ENCODE measurements at places on chromosomes 6 and 20.

- no peak for DNase-seq
Observed at GRCh38 chr6:163400509-163400908, 14.0 kb upstream of the QKI start.

DNA sequence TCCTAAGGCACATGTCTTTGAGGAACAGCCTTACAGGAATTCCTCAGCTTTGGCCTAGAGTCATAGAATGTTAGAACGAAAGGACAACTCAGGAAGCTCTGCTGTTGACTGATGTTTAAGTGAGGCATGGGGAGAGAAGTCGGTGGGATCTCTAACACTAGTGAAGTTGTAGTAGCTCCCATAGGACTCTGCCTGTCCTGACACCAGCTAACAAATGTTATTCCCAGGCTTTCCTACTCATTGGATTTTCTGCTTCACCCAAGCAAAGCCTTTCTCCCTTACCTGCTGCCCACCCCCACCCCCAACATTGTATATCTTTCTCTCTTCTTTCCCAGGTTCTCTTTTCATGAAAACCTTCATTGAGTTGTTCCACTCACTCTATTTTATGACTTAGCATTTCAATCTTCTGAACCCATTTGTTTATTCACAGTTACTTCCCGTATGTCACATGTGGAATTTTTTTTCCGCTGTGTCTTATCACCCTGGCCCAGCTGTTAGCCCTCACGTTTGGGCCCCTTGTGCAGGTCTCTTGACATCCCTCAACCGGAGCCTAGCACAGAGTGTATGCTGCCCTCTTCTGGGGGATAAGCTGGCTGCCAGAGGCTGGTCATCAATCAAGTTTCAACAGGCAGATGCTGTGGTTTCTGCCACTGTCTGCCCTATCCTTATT lies 39.2 kb upstream of the RNF8 start:
- peak; percentile 87 for DNase-seq

GRCh38 chr6:110358553-110359160 lies 508 bp upstream of the METTL24 start:
- no peak for DNase-seq

DNA sequence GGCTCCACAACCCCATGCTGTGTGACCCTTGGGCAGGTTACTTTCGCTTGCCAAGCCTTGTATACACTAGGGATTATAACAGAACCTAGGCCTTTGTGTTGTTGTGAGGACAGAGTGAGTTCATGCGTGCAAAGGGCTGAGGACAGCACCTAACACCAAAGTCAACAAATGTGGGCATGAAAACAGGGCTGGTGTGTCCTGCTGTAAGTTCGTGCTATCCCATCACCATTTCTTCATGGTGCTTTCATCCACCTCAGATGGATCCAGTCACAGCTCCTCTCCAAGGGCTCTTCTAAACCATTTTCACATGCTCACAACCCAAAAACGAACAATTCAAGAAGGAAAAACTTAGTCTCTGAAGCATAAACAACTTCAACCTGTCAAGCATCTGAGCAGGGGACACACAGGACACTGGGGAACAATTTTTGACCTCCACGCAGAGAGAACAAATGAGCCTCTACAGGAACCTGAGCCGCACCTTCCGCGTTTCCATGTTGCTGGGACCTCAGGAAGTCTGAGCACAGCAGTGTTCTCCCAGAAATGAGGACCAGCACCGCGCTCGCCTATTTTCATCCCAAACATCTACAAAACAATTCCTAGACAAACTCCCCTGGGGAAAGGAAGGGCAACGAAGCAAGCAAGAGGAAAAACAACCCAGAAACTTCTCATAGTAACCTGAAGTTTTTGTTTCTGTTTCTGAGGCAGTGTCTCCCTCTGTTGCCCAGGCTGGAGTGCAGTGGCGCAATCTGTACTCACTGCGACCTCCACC lies 3.1 kb downstream of the LRP11 start:
- peak; percentile 76 for DNase-seq

- DNase-seq: no peak
Observed at GRCh38 chr20:42506397-42506796, 683.3 kb downstream of the PTPRT start.

GRCh38 chr6:41315203-41315602 lies 20.2 kb upstream of the NCR2 start:
- no peak for DNase-seq

DNA sequence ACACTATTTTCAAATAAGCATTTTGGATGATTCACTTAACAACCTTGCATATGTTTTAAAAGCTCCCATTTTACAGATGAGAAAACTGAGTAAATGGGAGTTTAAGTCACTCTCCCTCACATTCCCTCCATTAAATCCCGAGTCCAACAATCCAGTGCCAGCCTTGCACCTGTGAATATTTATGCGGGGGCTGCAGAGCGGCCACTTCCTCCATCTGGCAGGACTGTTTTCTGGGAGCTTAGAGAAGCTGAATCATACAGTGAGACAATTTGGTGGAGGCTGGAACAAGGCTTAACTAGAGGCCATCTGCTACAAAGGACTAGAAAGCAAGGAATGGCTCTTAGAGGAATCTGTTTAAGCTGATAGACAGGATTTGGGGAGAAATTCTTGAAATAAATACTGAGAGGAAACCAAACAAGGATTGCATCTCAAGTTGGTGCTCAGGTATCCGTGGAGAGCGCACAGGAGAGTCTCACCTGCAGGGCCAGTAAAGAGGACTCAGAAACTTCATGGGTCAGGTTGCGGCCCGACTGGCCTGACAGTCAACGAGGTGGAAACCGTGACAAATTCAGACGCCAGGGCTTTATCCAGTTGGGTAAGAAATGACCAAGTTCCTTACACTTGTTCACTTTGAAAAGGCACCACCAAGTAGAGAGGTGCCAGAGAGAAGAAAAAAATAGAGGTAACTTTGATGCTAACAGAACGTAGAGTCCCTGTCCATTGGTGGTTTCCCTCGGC lies 478.5 kb downstream of the QKI start:
- no peak for DNase-seq

- DNase-seq: peak; percentile 5
Observed at GRCh38 chr6:36177166-36177565, 19.4 kb upstream of the BRPF3 start.

DNA sequence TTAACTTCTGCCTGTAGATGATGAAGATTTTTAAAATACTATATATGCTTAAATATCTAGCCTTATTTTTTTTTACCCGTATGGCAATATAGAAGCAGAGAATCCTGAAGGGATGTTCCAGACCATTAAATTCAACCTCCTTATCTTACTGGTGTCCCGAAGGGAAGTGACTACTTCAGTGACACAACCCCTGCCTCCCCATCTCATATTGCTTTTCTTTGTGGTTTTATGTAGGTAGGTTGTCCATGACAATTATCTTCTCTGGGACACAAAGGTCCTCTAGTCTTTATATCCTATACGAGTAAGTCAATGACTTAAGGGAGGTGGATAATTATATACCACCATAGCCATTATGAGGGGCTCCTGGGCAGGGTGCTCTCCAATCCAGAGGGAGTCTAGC lies 57.4 kb upstream of the EMILIN3 start:
- DNase-seq: no peak

DNA sequence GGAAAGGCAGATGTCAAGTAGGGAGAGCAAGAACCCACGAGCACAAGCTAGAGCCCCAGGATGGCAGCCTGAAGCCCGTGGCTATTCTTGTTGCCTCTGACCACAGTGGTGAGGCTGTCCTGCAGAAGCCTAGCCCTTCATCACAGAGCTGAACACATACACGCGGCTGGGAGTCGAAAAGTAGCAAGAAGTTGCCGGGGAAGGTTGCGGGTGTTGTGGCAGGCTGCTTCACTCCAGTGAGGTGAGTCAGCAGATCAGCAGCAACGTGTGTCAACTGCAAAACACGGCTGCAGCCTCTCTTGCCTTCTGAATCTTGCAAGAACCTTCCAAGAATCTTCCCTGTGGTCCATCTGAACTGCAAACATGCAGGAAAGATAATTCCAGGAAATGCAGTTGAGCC lies 10.6 kb upstream of the STX16 start:
- peak; percentile 84 for DNase-seq

- peak; percentile 89 for DNase-seq
Observed at GRCh38 chr20:59010995-59011873, 4.2 kb upstream of the CTSZ start.

- DNase-seq: peak; percentile 97
Observed at GRCh38 chr6:43120944-43121913, 45.1 kb downstream of the PTK7 start.

DNA sequence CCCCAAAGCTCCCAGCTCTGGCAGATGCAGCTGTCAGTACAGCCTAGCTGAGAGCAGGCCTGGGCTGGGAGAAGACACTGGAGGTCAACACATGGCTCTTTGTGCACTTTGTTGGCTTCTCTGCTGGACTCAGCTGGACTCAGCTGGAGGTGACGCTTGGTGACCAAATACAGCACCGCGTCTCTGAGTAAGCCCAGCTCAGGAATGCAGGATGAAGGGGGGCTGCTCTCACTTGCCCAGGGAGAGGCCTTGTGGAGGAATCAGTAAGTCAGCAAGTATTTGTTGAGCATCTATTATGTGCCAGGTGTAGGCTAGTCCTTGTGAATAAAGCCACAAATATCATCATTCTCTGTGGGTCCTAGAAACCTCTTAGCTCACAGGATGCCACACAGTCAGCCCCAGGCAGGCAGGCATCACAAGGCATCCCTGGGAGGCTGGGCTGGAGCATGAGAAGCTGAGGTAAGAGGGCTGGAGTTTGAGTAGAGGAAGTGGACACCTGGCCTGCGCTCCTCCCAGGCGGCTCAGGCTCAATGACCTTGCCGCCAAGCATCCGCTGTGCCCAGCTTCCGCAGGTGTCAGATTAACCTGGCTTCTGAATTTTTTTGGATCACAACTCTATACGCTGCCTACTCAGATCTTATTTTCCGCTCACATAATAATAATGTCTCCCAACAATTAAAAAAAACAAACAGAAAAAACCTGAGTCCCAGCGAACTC lies 95.4 kb downstream of the TMEM170B start:
- peak; percentile 69 for DNase-seq

DNA sequence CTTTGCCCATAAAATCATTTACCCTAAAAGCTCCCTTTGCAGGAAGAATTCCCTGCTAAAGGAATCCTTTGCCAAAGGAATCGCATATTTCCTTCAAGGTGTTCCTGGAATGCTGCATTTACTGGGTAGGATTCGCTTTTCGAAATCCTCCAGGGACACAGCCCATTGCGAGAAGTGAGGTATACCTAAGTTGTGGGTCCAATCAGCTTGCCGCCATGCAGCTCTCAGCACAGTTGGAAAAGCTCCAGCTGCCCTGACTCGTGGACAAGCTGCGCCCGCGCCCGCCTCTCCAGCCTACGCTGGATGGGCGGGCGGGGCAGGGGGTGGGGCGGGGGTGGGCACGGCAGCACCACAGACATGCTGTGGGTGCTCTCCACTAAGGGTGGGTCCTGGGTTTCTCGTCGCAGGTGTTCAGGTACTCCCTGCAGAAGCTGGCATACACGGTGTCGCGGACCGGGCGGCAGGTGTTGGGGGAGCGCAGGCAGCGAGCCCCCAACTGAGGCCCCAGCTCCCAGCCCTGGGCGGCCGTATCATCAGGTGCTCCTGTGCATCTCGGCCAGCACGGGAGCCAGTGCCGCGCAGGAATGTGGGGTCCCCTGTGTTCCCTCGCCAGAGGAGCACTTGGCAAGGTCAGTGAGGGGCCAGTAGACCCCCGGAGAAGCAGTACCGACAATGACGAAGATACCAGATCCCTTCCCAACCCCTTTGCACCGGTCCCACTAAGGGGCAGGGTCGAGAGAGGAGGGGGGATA lies 1.4 kb downstream of the NNAT start:
- DNase-seq: peak; percentile 67

- no peak for DNase-seq
Observed at GRCh38 chr6:124200661-124201060, 397.0 kb downstream of the NKAIN2 start.

DNA sequence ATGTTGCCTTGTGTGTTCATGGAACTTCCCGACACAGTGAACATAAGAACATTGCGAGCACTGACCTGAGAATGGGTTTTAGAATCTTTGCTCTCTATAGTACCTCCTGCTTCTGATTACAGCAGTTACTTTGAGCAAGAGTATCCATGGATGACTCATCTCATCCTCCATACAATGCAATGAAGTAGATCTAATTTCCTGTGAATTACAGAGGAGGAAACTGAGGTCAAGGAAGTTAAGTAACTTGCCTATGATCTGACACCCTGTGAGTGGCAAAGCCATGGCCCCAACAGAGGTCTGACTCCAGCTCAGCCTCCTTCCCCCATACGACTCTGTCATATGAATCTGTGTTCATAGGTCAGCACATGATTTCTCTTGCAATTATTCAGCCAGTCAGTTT lies 518.1 kb downstream of the TFAP2A start:
- DNase-seq: no peak

GRCh38 chr6:4358414-4359107 lies 223.2 kb upstream of the ECI2 start:
- peak; percentile 93 for DNase-seq

GRCh38 chr20:61777773-61778494 lies 287.7 kb downstream of the TAF4 start:
- no peak for DNase-seq

- no peak for DNase-seq
Observed at GRCh38 chr20:33915726-33916331, 77.9 kb upstream of the RALY start.

DNA sequence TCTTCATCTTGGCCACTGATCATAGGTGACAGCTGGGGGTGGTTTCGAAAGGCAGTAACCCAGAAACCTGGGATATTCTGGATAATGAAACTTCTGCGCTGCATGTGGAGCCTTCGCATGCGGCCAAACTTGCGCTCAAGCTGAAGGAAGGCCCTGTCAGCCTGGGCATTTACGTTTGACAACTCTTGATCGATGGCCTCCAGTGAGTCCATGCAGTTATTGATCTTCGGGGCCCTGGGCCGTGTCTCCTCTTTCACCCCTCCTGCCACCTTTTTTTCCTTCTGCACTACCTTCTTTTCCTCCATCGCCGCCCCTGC lies 729 bp downstream of the TSPYL4 start:
- no peak for DNase-seq

DNA sequence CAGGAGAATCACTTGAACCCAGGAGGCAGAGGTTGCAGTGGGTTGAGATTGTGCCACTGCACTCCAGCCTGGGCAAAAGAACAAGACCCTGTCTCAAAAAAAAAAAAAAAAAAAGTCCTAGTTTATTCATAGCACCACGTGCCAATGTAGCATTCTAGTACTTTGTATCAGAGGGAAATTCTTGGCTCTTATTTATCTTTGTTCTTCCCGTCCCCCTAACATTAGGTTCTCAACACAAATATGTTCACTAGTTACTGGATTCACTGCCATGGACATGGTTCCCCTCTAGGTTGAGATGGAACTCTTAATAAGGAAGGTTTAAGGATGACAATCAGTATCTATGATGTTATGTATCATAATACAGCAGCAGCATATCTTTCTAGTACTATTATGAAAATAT lies 178.5 kb downstream of the KIF6 start:
- DNase-seq: no peak

GRCh38 chr6:43181621-43181941 lies 415 bp upstream of the CUL9 start:
- no peak for DNase-seq
